RWPE2 (cell line): ENCODE measurements at places on chromosomes 3 and 15.

- peak; percentile 57 for DNase-seq
Measured at GRCh38 chr3:146250449-146251382, at the start of gene PLSCR4. PLSCR4 (minus strand) TSS chr3:146251105; CDS start chr3:146222071, 29,034 bp downstream.

DNA sequence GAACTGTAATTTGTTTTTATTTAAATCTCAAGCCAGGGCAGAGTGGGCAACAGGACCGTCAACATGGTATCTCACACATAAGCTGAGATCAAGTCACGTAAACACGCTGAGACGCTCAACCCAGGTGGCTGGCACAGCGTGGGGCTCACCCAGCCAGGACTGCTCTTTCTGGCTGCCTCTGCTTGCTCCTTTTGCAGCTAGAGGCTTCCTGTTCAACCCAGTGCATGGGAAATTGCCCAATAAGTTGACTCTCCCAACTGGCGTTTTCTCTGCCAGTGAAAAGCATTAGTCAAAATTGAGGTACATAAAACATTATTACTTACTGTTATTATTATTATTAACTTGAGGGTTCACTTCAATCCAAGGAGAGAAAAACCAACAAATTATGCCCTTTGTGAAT lies 398.1 kb downstream of the NR2F2 start:
- no peak for DNase-seq

DNA sequence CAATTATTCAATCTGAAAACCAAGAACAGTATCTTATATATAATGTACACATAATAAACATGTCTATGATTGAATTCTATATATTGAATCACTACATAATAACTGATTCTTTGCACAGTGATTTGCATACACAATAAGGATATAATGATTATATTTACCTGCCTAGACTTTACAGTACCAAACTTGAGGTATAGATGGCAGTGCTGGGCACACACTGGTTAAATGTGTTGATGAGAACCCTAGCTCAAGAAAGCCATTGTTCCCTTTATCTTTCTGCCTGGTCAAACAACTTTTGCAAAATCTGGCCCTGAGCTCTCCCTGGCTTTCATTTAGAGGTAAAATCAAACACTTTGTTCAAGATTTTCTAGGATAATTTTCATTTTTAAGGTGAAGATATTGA lies 697.7 kb downstream of the TUSC7 start:
- no peak for DNase-seq

- DNase-seq: no peak
Measured at GRCh38 chr15:61910839-61911369, 149.3 kb downstream of the VPS13C start.

DNA sequence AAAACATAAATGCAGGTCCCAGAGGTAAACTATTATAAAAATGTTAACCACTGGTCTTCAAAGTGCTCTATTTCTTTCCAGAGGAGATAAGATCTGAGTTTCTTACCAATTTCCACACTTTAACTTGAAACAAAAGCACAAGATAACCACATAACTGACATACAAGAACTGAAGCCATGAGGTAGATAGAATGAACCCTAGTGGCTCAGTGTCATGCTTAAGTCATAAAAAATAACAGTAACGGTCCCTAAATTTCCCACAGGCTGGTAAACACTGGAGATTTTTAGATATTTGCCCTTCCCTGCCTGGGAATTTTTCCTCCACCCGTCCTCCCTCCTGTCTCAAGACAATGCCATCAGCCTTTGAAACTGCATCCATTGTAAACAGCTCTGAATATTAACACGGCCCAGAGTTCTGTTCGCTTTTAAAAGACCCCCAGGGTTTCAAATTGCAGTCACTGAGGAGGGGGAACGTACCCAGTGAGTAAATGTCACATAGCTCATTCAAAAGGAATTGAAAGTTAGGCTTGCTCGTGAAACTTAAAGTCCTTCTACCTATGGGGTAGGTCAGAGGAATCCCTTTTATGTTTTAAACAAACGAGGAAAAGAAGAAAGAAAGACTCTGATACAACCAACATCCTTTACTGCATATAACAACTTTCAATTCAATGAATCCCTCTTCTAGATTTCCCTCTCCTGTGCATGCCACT lies 5.7 kb downstream of the LRIG1 start:
- no peak for DNase-seq

- DNase-seq: no peak
Measured at GRCh38 chr15:60508442-60508841, 29.5 kb upstream of the ICE2 start.

GRCh38 chr15:47422881-47423665 lies 294.2 kb upstream of the SEMA6D start:
- DNase-seq: no peak

GRCh38 chr15:66476535-66476934 lies 21.0 kb downstream of the SNAPC5 start:
- DNase-seq: peak; percentile 54

DNA sequence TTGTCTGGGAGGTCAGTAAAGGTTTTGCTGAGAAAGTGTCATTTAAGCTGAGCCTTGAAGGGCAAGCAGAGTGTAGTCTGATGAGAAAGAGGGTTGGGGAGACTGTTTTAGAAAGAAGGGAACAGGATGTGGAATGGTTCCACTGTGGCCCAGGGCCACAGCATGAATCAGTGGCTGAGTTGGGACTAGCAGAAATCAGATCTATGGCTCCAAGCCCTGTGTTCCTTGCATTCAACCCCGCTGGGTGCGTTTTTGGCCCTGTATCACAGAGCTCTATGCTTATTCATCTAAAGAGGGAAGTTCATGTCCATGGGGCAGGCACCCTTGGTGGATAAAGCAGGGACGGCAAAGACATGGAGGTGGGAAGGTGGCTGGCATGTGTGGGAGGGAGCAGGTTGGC lies 151.3 kb downstream of the CACNA1D start:
- DNase-seq: no peak

- no peak for DNase-seq
Measured at GRCh38 chr3:104885214-104885814, 481.4 kb upstream of the ALCAM start.
